Ureter (tissue), 1 donor: ENCODE measurements at places on chromosomes 1 and 21.

- no peak for DNase-seq
Measured at GRCh38 chr21:45357436-45358260, 47.3 kb upstream of the COL18A1 start.

DNA sequence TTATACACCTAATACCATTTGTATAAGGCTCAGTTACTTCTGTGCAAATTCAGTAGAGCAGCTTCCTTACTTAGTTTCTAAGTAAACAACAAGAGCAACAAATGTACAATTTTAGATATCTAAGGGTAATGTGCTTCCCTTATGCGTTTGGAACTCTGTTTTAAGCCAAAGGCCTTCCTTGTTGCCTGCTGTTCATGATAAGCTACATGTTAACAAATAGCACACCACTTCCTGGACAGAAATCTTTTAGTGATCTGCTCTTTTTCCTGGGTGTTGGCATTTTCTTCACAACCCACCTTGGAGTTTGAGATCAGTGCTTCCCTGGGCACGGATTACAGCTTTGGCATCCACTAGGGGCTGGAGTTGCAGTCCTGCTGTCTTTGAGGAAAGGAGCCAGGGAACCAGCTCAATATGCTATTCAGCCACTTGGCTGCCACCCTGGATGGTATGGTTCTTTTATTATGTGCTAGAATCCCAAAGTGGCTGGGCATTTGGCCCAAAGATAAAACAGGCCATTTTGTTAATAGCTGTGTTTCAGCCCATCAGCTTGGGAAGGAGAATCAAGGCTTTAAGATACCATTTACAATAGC lies 55.6 kb upstream of the ADAR start:
- no peak for DNase-seq

- no peak for DNase-seq
Measured at GRCh38 chr1:22525646-22526045, 37.6 kb upstream of the EPHA8 start.

DNA sequence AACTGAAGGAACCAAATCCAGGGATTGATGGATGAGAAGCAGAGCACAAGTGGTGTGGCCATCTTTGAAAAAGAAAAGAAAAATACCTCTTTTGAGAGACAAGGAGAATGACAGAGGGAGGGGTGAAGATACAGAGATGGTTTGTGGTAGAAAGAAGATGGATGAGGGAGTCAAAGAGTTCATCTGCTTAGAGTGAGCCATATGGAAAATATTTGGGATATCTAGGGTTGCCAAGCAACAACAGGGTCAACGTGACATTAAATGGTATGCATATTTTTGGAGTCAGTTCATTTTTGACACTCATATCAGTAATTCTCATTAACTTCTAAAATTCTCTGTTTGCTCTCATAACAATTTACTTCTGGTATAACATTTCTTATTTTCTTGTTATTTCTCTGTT lies 50.7 kb downstream of the MACF1 start:
- no peak for DNase-seq

- DNase-seq = no peak
Measured at GRCh38 chr1:2611621-2612437, 21.0 kb downstream of the MMEL1 start.

DNA sequence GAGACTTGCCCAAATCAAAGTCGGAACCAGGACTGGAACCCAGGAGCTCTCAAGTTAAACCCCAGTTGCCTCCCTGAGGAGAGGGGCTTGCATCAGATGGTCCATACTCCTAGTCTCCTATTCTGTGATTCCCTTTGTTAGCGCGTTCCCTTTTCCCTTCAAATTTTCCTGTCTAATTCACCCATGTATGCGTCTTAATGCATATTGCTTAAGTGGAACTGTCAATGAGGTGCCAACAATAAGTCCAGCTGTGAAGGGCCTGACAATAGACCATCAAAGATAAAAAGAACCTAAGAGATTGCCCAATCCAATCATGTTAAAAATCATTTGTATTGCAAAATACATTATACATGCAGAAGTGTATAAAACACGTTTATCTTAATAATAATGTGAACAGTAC lies 634 bp upstream of the SPATA6 start:
- no peak for DNase-seq

GRCh38 chr1:32336963-32337675 lies 1.1 kb upstream of the MARCKSL1 start:
- DNase-seq = no peak
